ENCODE measurements at places on chromosomes 3 and 15.

GRCh38 chr3:45546716-45547701, 47.5 kb upstream of the LIMD1 start:
- DNase-seq, result no peak

- DNase-seq, result peak; percentile 54
Measured at GRCh38 chr15:40763801-40764628, at the start of gene GCHFR. Gene GCHFR (plus strand): TSS chr15:40764068. CDS start chr15:40764181, 113 bp downstream.

- no peak for DNase-seq
Measured at GRCh38 chr3:10480871-10481378, 24.5 kb downstream of the ATP2B2 start.

- no peak for DNase-seq
Measured at GRCh38 chr15:70097063-70097320, 725 bp downstream of the TLE3 start.

DNA sequence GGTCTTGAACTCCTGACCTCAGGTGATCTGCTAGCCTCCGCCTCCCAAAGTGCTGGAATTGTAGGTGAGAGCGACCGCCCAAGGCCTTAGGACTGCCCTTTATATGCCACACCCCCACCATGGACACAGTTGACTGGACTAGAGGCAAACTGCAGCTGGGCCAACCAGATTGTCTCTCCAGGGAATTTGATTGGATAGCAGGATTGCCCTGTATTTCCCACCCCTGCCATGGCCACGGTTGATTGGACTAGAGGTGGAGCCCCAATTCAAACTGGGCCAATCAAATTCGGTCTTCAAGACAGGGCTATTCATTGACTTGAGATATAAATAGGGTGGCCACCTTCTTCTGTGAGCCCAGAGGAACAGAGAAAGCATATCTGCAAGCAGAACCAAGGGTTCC, 6.9 kb upstream of the CLPX start:
- DNase-seq, result peak; percentile 18

GRCh38 chr3:45659661-45660566, 29.3 kb upstream of the SACM1L start:
- peak; percentile 79 for DNase-seq

DNA sequence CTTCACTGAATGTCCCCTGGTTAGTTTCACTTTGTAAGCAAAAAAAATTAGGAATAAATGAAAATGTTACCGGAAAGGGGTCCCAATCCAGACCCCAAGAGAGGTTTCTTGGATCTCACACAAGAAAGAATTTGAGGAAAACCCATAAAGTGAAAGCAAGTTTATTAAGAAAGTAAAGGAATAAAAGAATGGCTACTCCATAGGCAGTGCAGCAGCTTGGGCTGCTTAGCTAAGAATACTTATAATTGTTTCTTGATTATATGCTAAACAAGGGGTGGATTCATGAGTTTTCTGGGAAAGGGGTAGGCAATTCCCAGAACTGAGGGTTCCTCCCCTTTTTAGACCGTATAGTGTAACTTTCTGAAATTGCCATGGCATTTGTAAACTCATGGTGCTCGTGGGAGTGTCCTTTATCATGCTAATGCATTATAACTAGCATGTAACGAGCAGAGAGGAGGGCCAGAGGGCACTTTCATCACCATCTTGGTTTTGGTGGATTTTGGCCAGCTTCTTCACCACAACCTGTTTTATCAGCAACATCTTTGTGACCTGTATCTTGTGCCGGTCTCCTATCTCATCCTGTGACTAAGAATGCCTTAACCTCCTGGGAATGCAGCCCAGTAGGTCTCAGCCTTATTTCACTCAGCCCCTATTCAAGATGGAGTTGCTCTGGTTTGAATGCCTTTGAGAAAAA, 41.0 kb upstream of the CMSS1 start:
- DNase-seq, result no peak

DNA sequence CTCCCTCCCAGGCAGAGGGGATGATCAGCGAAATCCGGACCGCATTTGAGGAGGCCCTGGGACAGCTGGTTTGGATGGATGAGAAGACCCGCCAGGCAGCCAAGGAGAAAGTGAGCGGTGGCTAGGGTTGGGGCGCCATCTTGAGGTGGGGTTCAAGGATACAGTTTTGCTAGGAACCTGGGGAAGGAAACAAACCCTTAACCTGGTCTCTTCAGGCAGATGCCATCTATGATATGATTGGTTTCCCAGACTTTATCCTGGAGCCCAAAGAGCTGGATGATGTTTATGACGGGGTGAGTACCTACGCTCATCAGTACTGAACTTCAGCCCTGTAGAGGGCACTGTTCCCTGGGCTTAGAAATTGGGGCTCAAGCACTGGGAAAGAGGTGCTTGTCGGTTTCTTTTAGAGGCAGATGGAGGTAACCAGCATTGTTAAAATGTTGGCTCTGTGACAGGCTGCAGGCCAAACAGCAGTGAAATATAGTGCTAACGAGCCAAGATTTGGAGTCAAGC, 9.6 kb upstream of the PSMD2 start:
- peak; percentile 60 for DNase-seq

- peak; percentile 51 for DNase-seq
Measured at GRCh38 chr15:39855400-39855799, 64.7 kb downstream of the GPR176 start.
